ENCODE measurements at places on chromosomes 3 and 15.

DNA sequence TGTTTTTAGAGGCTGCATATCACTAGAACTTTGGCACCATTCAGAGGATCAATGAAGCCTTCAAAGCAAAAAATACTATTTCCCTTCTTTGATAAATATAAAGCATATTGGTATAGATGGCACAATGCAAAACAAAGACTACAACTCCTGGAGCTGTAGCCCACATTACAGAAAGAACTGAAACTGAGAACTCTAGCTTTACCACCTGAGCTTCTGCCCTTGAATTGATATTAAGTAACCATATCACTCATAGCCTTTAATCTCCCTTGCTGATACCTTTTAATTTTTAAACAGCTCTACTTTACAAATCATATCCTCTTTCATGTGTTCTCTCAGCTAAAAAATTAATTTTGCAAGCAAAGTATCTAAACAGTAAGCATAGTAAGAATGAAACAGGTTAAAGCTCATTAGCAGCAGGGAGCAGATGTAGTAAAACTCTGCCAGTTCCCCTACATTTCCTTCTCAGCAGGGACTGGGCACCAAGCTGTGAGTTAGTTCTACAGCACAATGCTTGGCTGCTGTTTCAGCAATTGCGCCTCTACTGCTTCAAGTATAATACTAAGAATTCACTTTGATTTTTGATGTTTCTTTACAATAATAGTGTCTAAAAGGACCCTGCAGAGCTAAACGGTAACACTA lies 97.9 kb upstream of the NANOGP8 start:
- no peak for DNase-seq

DNA sequence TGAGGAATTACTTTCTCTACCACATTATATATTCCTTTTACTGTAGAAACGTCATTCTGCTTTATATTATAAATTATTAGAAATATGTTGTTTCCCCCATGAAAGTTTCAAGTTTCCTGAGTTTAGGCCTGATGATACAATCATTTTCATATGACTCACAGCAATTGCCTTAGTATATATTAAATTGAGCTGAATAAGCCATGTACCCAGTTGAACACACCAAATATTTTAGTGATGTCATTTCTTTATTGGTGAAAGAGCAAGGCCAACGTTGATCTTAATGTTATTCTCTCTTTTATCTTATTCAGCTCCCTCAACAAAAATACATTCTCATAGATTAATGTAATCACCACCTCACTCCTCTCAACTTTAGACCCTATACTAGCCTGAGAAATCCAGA lies 30.8 kb downstream of the B3GNT5 start:
- no peak for DNase-seq

DNA sequence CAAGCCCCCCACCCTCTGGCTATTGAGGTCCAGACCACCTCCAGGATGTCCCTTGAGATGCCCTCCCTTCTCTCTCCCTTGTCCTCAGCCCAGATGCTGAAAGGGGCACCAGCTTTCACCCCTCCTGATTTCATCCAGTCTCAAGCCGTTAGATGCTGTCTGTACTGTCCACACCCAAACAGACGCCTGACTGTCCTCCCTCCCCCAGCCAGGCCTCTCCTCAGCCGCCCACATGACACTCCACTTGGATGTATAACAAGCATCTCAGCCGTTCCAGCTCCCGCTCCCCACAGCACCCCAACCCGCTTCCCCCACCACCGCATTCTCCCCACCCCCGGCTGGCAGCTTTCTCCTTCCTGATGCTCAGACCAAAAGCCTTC lies 25.0 kb upstream of the CYP11A1 start:
- DNase-seq = no peak

DNA sequence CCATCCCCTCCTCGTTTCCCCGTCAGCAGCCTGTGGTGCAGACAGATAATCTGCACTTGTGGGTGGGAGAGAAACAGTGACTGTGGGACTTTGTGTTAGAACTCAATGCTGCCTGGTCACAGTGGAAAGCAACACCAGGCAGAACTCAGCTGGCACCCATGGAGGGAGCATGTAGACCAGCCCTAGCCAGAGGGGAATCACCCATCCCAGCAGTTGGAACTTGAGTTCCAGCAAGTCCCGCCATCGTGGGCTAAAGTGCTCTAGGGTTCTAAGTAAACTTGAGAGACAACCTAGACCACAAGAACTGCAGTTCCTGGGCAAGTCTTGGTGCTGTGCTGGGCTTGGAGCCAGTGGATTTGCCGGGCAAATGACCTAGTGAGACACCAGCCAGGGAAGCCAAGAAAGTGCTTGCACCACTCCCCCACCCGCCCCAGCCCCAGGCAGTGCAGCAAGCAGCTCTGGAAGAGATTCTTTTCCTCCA lies 24.4 kb downstream of the ISG20 start:
- DNase-seq = no peak

- no peak for DNase-seq
These were observed 31.6 kb downstream of the TIPARP start for GRCh38 chr3:156705761-156706616.

Measured in COLO829 (cell line).